Stimulated activated CD8-positive, alpha-beta memory T cell treated with anti-CD3 and anti-CD28 coated beads, Interleukin-7, amount 100 ng/mL, for 1 hour (primary cell): ENCODE measurements at places on chromosomes 3 and 15.

DNA sequence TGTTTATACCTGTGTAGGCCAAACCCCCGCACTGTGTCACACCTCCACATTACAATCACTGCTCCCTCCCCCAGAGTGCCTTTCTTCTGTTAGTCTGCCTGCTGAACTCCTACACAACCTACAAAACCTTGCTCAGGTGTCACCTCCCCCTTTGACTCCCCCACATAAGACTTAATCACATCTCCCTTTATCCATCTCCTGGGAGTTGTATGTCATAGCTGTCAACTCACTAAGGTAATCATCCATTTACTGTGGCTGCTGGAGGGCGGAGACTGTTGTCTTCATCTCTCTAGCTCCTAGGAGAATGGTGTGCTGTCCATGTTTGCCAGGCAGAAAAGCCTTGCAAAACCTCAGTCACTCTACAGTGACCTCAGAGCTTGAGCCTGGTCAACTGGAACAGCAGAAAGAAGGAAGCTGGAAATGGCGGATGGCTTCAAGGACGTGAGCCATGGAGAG lies 43.8 kb downstream of the ZNF710 start:
- no peak for DNase-seq

DNA sequence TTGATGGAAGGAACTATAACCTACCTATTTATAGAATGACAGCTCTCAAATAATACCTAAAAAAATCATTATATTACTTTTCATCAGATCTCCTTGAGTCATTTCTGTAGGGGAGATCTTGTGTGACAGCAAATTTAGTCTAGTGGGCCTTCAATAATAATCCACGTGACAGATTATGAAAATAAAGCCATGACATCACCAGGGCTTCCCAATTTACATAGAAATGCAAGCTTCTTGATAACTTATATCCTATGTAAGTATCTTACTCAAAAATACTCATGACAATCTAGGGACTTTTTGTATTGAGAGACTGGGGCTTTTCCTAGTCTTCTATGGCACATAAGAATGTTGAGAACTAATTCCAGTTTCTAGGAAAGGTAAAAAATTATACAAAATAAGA lies 21.6 kb downstream of the IFT57 start:
- DNase-seq = no peak

GRCh38 chr15:23663232-23663631 lies 15.6 kb upstream of the MAGEL2 start:
- no peak for DNase-seq

GRCh38 chr15:94370206-94370935 lies 139.0 kb downstream of the MCTP2 start:
- DNase-seq = no peak

DNA sequence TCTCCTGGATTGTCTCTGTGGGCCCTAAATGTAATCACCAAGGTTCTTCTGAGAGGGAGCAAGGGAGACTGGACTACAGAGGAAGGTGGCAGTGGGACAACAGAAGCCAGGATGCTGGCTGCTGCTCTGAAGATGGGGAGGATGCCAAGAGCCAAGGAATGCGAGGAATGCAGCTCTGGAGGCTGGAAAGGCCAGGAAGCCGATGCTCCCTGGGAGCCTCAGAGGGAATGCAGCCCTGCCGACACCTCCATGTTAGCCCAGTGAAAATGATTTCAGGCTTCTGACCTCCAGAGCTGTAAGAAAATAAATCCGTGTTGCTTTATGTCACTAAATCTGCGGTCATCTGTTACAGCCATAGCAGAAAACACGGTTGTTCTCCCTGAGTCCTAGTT lies 44.1 kb downstream of the UMPS start:
- no peak for DNase-seq

DNA sequence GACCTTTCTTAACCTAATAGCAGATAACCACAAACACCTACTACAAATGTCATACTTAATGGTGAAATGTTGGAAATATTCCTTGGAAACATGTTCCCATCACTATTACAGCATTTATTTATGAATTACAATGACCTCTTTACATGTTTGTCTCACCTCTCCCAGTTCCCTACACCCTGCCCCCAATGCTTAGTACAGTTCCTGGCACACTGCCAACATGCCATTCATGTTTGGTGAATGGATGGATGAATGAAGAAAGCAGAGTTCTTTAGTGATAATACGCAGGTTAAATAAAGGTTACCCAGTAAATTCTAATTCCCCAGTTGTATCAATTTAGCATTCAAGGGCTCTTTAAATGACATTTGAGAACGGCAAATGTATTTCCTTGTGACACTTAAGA lies 259.9 kb upstream of the ATP11B start:
- DNase-seq = no peak

GRCh38 chr3:186525369-186526255 lies 18.6 kb downstream of the CRYGS start:
- no peak for DNase-seq

- DNase-seq = no peak
Measured at GRCh38 chr3:191261304-191261638, 62.2 kb downstream of the OSTN start.

GRCh38 chr15:77542491-77543001 lies 90.2 kb downstream of the LINGO1 start:
- DNase-seq = no peak

GRCh38 chr15:60744826-60745460 lies 266.0 kb upstream of the ICE2 start:
- DNase-seq = no peak

GRCh38 chr15:23690450-23690852 lies 3.3 kb upstream of the NDN start:
- no peak for DNase-seq

GRCh38 chr3:13140596-13140995 lies 67.4 kb upstream of the IQSEC1 start:
- DNase-seq = no peak

DNA sequence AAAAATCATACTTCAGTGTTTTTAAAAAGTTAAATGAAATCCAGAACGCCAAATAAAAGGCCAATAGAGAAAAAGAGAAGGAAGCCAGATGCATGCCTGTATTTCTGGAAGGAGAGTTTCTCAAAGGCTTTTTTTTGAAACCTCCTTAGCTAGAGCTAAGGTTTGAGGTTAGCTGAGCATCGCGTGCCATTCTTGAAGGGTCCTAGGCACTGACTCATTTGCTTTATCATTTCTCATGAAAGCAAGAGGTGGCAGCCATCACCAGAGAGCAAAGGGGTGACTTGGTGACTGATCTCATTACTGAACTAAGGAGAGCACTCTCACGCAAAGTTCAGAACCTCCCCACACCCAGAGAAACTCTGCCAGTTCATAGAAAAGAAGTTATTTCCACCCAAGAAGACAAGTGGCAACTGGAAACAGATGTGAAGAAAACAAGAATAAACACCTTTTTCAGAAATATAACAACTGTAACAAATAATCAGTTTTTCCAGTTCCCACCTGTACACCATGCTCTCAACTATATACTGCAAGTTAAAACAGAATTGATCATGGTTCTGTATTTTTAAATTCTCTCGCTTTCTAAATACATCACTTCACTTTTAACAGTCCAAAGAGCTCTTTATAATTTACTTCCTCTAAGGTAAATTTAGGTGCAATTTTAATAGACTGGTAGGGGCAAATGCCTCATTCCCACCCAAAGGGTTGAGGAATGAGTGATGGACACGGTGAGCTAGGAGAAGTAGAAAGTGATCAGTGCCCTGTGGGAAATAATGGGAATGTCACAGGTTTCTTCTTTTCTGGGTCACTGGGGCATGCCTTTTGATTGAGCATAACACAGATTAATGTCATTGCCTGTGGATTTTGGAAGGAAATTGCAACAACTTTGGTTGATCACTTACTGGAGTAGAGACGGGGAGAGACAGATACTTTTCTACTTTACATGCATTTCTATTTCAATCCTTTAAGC lies 24.7 kb downstream of the GPR15 start:
- DNase-seq = no peak

GRCh38 chr3:184491867-184492615 lies 69.5 kb upstream of the EPHB3 start:
- no peak for DNase-seq

DNA sequence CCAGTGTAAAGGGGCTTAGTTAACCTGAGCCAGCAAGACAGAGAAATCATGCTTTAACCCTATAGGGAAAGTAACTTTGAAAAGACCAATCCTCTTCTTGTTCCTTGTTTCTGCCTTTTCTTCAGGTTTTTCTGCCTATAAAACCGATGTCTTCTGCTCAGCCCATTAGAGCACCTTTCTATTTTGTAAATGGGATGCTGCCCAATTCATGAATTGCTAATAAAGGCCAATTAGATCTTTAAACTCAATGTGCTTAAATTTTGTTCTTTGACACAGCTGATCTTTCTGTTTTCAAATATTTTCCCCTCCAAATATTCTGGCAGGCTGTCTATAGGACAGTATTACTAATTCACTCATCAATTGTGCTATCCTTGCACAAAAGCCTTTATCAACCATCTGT lies 33.8 kb upstream of the SPTSSB start:
- DNase-seq = no peak

DNA sequence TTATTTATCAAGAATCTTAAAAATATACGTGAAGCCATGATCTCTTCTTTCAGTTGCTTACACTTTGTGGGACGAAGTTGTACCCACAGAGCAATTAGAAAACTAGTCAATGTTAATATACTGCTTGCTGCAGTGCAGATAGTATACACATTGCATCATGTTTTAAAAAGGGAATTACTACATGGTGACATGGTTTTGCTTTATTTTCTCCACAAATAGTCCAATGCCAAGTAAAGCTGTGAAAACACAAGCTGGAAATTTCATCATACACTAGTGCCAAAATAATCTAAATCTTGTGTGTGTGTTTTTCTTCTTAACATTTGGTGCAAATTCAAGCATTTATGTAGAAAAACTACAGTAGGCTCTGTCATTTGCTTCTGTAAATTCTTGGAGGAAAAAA lies 233.0 kb downstream of the EPHA3 start:
- no peak for DNase-seq

GRCh38 chr3:180306691-180307090 lies 270.0 kb upstream of the PEX5L start:
- DNase-seq = no peak

GRCh38 chr3:10010421-10010877 lies 15.8 kb upstream of the FANCD2 start:
- DNase-seq = no peak

- DNase-seq = no peak
Measured at GRCh38 chr3:138049157-138049919, 39.4 kb downstream of the CLDN18 start.

DNA sequence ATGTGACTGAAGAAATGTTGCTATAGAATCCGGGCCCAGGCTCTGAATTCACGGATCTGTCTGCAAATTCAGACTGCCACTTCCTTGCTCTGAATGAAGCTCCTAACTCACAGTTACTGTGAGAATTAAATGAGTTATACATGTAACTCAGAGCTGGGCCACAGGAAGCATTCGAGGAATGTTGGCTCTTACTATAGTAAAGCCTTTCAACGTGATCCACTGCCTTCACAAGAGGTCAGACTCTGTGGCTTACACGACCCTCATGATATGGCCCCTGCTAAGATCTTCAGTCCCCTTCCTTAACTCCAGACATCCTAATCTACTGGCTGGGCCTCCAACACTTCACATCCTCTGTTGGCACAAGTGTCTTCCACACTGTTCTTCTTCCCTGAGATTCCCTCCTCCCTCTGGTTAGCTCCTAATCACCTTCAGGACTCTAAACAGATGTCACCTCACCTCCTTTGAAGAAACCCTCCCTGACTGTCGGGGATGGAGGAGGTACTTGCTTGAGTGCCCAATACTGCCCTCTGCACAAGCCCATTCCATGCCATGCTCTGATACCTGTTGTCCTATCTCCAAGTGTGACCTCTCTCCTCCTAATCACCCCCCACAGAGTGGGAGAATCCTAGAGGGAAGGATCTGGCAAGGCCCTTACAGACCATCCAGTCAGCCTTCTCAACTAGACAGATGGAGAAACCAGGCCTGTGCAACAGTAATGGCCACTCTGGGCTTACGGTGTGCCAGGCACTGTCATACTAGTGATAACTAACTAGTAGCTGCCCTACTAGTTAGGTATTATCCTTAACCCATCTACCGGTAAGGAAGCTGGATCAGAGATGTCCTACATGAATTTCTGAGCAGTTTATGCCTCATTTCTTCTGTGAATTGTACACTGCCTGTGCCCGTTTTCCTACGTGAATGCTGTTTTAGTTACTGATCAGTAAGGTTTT lies 1.3 kb downstream of the ACTR8 start:
- no peak for DNase-seq

- DNase-seq = no peak
Measured at GRCh38 chr15:100764778-100765466, 114.7 kb upstream of the ALDH1A3 start.

GRCh38 chr3:17473761-17474160 lies 268.7 kb downstream of the TBC1D5 start:
- no peak for DNase-seq

DNA sequence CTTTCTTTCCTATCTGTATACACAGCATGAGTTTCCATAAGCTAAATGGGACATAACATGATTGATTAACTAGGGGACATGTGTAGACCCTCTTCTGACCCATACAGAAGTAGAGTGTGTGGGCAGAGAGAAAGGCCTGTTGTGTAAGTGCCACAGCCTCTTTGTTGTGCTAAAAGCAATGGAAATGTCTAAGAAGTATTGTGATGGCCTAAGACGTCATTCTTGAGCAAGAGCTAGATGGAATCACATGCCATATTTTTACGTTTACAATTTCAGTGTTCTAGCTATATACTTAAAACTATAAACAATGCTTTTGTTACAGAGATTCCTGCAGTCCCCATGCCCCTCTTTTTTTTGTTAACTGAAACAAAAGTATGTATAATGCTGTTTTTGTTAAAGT lies 61.9 kb downstream of the CD47 start:
- no peak for DNase-seq

DNA sequence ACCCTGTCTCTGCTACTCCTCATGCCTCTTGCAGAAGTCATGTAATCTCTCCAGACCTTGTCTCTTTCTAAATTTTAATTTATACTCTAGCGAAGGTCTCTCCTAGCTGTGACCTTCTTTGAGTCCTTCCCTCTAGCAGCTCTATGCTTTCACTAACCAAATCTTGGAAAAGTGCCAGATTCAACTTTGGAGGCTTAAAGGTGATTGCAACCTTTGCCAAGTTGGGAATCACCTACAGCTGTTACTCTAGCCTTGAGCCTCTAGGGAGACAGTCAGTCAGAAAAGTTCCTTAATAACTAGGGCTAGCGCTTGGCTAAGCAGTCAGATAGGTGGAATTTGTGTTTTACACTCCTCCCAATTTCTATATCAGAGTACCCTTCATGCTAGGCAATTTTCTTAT lies 46.1 kb upstream of the ABI3BP start:
- no peak for DNase-seq

- no peak for DNase-seq
Measured at GRCh38 chr3:87145553-87145952, 81.6 kb upstream of the CHMP2B start.

DNA sequence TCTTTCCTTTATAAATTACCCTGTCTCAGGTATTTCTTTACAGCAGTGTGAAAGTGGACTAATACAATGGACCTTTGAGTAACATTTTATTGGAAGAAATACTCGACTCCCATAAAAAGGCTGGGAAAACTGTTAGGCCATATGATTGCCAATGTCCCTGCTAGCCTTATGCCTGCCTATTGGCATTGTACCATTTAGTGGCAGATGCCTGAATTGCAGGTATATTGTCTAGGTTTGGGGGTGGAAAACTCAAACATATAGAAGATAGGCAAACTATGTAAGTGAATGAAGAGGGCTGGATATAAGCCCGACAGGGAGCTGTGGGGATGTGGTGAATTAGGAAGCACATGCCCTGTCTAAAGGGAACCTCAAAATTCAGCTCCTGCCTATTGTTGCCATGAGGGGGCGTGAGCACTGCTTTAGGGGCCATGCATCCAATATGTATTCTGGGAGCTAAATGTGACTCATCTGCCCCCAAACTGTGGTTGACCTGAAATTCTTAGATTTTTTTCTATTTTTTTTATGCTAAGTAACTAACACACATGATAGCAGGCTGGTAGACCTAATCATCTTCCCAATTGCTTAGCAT lies 65.2 kb upstream of the TRA2B start:
- DNase-seq = no peak
